Prostate gland (tissue), 2 donors: ENCODE measurements at places on chromosomes 2 and 18. TPM values are rescaled to one million over a fixed set of nuclear protein-coding genes. Genes with fewer than 3 reads are reported as not detected.

Gene ZNF521
- 12.7 TPM for total RNA-seq

Gene CBLN2
- total RNA-seq: 1.7 TPM

Gene ASPRV1
- 2.6 TPM for total RNA-seq

GRCh38 chr2:24190503-24190902, 15.7 kb downstream of the FAM228A start:
- no peaks in the 10 kb centered on the region for H3K36me3 ChIP-seq
- no peaks in the 10 kb centered on the region for H3K27me3 ChIP-seq
- H3K27ac ChIP-seq: no peak overlapping the region
- no peak overlapping the region for H3K4me3 ChIP-seq
- no peak for DNase-seq
- H3K4me1 ChIP-seq: no peaks in the 10 kb centered on the region

DNA sequence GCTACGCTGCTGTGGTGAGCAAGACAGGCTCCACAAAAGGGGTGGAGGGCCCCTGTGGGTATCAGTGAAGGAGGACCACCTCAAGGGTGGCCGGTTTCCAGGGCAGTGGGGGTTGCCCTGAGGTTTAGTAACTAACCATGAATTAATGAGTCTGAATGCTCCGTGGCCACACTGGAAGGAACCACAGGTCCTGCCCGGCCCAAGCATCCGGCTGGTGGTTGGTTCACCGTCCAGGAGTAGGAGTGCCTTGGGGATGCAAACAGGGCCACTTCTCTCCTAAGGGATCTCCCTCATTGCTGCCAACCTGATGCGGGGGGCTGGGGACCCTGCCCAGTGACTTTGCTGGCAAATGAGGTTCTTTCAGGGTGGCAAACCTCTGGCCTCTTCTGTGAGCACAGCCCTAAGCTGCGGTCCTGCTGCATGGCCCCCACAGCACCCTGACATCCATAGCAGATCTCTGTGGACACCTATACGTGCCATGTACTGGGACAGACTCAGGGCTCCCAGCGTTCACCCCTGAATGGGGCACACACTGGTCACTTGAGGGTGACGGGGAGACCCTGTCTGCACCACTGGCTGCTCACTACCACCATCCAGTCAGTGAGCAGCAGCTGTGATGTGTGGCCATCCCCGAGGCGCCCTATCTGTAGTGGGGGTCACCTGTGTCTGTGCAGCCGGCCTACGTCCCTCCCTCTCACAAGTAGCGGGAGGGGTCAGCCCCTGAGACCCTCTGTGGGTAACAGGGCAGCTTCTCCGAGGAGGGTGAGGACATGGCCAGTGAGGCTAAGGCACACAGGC, 41.6 kb downstream of the HS6ST1 start:
- no peaks in the 10 kb centered on the region for H3K27me3 ChIP-seq
- H3K36me3 ChIP-seq: no peaks in the 10 kb centered on the region
- H3K4me1 ChIP-seq: peaks cover 4% of the 10 kb centered on the region
- no peak for DNase-seq
- H3K27ac ChIP-seq: no peak overlapping the region

GRCh38 chr2:26730549-26731344, 33.3 kb upstream of the SLC35F6 start:
- no peaks in the 10 kb centered on the region for H3K27me3 ChIP-seq
- no peaks in the 10 kb centered on the region for H3K4me1 ChIP-seq
- no peak for DNase-seq
- no peak overlapping the region for H3K4me3 ChIP-seq

DNA sequence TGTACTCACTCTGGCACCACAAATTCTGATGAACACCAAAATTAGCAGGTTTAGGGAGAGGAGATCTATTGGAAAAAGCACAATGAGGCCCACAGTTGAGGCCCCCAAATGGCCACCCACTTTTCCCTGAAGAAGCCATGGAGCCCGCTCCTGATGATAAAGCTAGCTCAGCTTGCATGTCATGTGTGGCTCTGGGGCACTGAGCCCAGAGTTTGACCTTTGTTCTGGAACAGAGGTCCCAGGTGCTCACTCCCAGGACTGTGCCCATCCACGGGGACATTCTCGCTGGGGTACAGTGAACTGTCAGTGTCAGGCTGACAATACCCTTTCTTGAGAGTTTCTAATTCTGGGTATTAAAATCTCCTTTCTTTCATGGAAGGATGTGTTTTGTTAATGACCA, 36.2 kb downstream of the XDH start:
- no peaks in the 10 kb centered on the region for H3K36me3 ChIP-seq
- no peak for DNase-seq
- H3K27ac ChIP-seq: no peak overlapping the region
- H3K4me3 ChIP-seq: no peak overlapping the region
- H3K4me1 ChIP-seq: no peaks in the 10 kb centered on the region
